ENCODE measurements at places on chromosomes 3 and 15.

- no peak for DNase-seq
Observed at GRCh38 chr3:113086560-113087461, 96.0 kb downstream of the GTPBP8 start.

DNA sequence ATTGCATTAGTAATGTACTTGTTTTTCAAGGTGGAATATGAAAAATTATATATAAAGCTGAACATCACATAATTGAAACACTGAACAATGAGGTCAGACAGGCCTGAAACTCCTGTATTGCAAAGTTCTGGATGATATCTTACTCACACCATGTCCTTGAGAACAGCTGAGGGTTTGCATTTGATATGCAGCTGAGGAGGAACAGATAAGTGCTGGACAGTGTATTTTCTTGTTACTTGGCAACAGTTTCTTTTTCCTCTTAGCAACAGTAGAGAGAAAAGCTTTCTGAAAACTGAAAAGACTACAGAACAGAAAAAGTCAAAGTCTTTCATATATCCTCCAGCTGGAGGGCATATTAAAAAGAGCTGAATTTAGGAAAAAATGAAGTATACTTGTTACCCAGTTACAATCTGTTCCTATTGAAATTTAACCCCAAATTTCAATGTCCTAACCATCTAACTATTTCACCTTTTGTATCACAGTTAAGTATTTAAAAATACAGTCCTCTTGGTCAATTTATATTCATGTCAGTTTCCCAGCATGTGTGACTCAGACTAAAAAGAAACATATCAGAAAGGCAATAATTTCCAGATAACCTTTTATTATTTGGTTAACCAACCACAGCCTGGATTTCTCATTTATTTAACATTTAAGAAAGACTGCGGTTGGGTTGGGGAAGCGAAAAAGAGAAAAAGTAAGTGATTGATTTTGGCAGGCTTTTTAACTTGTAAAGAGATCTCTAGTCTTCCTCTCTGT, 733.0 kb upstream of the DPPA4 start:
- DNase-seq: no peak

- no peak for DNase-seq
Observed at GRCh38 chr3:142947799-142948575, 15.5 kb downstream of the PAQR9 start.

DNA sequence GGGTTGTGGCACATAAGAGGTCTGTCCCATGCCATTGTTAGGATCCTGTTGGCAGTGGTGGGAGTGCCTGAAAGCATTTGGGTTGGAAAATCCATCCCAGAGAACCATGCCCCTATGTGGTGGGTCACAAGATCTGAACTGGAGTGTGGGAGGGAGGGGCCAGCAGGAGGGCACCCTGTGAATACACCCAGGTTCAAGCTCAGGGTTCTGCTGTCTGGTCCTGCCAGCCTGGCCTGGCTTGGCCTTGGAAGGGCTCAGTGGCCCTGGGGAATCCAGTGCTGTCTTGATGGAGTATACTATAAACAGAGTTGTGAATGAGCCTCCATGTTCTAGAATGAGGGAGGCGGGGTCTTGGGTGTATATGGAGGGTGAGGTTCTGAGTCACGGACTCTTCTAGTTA, 11.8 kb downstream of the ANKDD1A start:
- DNase-seq: no peak

DNA sequence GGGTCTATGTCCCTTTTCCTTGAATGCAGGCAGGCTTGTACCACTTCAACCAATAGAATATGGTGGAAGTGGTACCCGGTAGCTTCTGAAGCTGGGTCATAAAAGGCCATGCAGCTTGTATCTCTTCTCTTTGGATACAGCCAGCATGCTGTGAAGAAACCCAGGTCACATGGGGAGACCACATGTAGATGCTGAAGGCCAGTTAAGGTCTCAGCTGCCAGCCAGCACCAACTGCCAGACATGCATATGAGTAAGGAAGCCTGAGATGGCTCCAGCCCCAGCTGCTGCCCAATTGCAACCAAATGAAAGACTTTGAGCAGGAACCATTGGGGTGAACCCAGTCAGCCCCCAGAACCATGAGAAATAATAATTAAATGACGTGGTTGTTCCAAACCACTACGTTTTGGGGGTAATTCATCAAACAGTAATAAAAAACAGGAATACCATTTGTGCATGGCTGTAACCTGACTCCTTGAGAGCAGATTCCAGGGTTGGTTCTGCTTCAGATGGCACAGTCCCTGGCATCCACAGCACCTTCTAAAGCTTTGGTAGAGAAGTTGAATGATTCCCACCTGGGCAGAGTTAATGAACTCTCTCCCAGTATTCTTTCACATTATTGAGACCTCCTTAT, 3.8 kb downstream of the RBP2 start:
- no peak for DNase-seq

GRCh38 chr3:12999147-13000140, 73.8 kb downstream of the IQSEC1 start:
- peak; percentile 100 for DNase-seq

DNA sequence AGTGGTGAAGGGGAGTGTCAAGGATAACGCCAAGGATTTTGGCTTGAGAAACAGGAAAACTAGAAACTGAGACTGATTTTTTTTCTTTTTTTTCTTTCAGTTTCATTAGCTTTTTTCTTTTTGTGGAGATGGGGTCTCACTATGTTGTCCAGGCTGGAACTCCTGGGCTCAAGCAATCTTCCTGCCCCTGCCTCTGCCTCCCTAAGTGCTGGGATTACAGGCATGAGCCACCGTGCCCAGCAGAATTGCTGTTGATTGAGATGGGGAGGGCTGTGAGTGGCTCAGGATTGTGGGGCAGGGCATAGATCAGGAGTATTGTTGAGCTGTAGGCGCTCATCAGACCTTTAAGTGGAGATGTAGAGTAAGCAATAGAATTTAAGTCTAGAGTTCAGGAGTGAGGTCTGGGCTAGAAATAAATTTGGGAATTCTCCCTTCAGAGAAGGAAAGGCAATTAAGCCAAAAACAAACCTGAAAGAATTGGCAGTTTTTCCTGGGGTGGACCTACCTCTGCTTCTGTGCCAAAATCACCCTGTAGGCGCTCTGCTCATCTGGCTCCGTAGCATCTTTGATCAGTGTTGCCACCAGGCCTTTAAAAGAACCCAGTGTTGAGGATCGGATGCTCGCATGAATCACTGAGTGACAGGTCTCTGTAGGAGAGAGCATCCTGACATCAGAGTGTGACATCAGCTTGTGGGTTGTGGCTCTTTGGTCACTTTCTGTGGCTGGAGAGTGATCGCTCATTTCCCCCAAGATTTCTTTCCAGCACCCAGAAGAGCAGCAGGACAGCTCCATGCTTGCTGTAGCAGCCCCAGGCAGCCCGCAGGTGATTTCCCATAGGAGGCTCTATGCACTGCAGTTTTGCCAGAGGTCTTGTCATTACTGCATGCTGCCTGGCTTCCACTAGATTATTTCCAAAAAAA, 15.8 kb downstream of the ABHD17C start:
- no peak for DNase-seq

DNA sequence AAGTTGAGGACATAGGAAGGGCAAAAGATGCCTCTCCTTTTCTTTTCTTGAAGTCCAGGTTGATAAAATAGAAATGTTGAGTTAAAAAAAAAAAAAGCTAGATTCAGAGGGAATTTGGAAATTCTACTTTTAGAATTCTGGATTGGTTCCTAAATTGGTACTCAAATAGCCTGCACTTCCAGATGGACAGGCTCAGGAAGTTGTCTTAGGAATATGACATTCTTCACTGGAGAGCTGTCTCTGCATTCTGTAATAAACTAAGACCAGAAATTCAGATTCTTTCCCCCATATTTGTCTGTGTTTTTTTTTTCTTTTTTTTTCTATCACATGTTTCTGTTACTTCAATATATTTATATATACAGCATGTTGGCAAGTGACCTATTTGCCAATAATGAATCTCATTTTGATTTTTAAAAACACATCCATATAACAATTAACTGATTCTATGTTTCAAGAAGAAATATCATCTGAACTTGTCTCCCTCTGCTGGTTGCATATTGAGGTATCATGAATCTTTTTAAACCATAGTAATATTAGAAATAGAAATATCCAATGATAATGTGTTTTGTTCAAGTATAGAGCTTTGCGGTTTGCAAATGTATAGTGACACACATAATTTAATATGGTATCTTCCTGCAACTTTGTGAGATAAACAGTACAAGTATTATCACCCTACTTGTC, 8.5 kb upstream of the LSAMP start:
- no peak for DNase-seq

- DNase-seq: no peak
Observed at GRCh38 chr3:81105789-81106488, 655.5 kb downstream of the GBE1 start.

DNA sequence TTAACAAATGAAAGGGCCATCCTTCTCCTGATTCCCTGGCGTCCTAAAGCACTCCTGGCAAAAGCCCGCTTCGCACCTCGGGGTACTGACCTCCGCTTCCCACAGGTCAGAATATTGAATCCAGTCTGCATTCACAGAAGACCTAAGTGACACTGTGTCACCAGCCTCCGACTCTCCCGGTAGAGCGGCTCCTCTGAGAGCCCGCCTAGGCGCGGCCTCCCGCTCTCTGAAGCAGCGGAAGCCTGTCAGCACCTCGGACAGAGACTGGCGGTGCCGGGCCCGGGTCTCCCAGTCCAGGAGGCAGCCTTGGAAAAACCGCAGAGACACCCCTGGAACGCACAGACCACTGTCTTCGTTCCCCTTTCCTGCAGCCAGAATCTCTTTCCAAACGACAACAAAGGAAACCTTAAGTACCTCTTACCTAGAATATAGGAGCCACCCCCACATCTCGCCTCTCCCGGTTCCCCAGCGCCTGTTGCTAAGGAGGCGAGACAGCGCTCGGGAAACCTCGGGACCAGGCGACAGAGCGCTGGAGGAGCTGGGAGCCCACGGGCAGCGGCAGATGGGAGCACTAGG, 1.2 kb downstream of the GABRB3 start:
- DNase-seq: no peak

DNA sequence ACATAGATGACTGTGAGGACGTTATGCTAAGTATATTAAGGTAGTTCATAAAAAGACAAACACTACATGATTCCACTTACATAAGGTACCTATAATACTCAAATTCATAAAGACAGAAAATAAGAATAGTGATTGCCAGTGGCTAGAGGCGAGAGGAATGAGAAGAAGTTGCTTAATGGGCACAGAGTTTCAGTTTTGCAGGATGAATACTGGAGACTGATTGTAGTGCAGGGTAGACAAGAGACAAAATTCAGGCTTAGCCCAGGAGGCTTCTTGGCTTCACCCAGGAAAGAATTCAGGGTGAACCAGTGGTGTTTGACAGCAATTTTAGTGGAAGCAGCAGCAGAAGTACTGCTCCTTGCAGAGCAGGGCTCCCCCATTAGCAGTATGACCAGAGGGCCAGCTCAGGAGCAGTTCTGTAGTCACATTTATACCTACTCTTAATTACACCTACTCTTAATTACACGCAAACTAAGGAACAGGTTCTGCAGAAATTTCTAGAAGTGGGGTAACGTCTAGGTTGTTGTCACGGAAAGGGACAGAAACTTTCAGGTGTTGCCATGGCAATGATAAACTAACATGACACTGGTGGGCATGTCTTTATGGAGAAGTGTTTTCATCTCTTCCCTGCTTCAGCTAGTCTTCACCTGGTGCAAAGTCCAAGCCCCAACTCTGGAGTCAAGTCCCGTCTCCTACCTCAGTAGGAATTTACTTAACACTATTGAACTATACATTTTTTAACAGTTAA, 55.2 kb downstream of the TBL1XR1 start:
- DNase-seq: no peak

DNA sequence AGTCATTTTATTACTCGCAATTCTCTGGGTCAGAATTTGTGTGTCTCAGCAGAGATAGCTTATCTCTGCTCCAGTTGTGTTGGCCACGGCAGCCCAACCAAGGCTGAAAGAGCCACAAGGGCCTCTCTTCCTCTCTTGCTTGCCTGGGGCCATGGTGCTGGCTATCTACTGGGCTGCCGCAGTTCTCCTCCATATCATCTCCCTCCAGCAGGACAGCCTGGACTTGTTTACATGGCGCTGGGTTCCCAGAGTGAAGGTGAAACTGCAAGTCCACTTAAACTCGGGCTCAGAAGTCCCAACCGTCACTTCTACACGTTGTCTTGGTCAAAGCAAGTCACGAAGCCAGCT, 134.8 kb downstream of the UACA start:
- no peak for DNase-seq

DNA sequence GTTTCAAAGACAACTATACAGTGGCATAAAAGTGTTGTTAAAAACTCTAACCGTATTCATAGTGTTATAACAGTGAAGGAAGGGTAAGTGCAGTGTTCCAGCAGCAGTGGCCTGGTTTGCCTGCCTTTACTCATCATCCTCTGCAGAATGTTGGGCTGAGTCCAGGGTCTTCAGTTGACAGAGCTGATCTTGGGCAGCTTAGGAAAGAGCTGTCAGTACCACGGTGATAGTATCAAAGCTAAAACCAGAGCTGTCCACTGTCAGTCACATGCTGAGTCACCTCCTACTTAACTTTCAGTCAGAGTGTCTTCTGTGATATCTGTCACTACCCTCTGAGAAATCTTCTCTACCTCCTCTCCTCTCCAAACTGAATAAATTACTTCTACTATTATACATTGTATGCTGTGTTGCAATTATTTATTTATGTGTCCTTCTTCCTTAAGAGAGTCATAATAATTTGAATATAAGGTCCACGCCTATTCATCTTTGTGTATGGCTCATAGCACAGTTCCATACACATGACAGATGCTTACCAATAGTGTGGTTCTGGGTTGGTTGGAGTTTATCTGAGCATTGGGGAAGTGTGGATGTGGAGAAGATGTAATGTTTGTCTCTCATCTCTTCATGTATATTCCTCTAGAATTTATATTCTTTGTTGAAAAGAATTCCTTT, 242.1 kb downstream of the ZIC1 start:
- no peak for DNase-seq

- DNase-seq: no peak
Observed at GRCh38 chr3:126034481-126035361, 49.2 kb downstream of the SLC41A3 start.

DNA sequence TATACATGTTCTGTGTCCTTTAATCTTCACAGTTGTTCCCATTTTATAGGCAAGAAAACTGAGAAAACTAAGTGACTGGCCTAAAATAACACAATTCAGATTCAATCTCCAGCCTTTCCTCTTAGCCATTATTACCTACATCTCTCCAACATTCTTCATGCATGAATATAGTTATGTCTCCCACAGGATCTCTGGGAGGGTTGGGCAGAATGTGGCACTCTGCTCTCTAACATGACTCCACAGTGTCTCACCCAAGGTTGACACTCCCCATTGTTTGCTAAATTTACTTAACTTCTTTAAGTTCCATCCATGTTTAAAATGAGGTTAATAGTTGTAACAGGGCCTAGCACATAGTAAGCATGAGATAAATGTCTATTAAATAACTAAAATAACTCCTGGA, 276.3 kb downstream of the ERC2 start:
- DNase-seq: no peak

GRCh38 chr3:183359036-183359435, 69.4 kb downstream of the MCF2L2 start:
- DNase-seq: no peak

- DNase-seq: no peak
Observed at GRCh38 chr3:124097362-124098131, 105.6 kb upstream of the ROPN1 start.

All from inflammatory macrophage (primary cell).